Pons (tissue), 1 donor: ENCODE measurements at places on chromosomes 1 and 21.

DNA sequence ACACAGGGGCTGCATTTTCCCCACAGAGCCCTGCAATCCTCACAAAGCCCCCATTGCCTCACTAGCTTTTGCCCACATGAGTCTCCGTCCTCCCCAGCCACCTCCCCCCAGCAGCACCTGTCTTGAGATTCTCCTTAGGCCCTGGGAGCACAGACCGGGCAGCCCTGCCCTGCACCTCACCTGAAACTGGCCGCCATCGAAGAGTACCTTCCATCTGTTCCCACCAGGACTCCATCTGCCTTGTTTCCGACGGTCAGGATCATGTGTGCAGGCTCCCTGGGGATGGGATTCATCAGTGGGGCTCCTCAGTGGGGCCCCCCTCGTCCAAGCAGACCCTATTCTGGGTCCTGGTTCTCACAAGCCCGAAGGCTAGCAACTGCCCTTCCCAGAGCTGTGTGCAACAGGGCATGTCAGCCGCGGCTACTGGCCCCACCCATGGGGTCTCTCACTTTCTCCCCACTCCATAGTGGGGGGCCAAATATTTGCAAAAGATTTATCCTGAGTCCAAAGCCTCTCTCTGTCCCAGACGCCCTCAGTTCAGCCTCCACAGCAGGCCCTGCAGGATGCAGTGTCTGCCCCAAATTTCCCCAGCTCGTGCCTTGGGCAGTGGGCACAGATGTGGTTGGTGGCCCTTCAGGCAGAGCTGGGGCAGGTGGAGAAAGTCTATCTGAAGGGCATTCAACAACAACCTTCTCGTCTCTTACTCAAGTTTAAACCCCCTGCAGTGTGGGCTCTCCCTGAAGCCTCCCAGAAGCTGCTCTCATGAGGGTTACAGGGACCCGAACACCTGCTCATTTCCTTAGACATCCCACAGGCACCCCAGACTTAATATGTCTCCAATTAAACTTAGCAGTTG is 4.8 kb downstream of the PDZK1IP1 start:
- DNase-seq = no peak

GRCh38 chr1:54471588-54471987 is 65.4 kb upstream of the SSBP3 start:
- no peak for DNase-seq

DNA sequence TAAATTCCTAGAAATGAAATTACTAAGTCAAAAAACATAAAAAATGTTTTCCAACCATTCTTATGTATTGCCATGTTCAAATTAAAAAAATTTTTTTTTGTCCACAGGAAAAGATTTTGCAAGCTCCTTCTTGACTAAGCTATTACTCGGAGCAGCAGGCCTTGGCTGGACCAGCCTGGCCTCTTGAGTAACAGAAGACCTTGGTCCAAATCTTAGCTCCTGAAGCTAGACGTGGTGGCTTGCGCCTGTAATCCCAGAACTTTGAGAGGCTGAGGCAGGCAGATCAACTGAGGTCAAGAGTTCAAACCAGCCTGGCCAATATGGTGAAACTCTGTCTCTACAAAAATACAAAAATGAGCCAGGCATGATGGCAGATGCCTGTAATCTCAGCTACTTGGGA is 77.6 kb downstream of the CLSTN1 start:
- DNase-seq = no peak

DNA sequence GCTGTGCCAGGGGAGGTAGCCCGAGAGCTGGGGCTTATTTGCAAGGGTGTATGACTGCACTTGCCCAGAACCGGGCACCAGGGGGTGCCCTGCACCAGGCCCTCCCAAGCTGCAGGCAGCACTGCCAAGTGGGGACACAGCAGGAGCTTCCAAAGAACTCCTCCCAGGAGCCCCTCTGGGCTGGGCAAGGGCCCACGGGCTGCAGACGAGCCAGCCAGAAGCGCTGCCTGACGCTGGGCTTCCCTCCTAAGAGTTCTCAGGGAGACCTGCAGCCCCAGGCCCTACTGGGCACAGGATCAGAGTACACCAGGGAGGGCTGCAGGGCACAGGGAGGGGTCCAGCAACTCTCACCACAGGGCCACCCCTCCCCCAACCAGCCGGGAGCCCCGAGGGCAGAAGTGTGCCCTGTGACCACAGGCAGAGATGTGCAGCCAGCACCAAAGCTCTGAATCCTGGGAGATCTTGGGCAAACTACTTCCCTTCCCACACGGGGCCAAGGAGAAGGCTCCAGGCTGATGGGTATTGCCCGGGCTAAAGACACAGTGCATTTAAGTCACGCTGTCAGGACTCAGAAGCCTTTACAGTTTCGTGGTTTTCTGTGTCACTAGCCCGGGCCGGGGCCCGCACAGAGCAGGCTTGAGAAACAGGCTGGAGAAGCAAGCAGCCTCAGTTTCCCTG is 63.4 kb downstream of the KCNAB2 start:
- DNase-seq = no peak

DNA sequence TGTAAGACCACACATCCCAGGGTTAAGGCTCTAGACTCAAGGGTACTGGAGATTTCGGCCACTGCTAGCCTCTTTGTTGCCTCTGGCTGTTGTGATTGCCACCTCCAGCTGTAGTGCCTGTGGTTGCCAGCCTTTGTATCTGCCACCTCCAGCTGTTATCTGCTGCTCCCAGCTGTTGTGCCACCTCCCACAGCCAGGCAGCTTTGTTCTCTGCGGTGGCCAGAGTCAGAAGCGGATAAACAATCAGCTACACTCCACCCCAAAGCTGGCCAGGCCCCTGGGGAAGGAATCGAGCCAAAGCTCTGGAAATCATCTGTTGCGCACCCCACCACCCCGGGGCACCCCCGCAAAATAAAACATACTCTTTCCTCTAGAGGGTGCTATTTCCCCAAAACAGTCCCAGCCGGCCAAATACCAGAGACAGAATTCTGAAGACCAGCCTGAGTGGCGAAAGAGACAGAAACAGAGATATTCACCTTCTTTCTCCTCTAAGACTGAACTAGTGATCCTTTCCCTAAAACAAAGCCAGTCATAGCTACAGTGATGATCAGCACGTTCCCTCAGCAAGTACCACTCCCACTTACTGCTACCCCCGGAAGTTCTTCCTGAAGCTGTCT is 14.8 kb upstream of the PIGM start:
- DNase-seq = peak; percentile 97

- DNase-seq = peak; percentile 62
These were observed 15.2 kb downstream of the BCAN start for GRCh38 chr1:156656806-156657740.

DNA sequence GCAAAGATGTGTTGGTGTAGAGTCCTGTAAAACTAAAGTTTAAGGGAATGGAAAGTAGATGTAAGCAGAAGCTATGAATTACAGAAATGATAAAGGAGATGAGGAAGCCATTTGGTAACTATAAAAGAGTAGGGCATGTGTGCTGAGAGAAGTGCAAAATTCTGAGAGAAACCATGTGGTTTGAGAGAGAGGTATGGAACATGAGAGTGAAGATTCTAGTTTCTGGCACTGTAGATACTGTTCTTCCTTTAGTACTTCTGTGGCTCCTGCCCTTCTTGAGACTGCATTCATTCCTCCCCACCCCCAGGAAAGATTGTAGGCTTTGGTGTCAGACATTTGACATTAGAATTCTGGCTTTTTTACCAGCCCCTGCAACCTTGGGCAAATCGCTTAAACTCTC is 15.4 kb downstream of the RALGPS2 start:
- no peak for DNase-seq

GRCh38 chr1:225662155-225662554 is 9.2 kb upstream of the ENAH start:
- no peak for DNase-seq

DNA sequence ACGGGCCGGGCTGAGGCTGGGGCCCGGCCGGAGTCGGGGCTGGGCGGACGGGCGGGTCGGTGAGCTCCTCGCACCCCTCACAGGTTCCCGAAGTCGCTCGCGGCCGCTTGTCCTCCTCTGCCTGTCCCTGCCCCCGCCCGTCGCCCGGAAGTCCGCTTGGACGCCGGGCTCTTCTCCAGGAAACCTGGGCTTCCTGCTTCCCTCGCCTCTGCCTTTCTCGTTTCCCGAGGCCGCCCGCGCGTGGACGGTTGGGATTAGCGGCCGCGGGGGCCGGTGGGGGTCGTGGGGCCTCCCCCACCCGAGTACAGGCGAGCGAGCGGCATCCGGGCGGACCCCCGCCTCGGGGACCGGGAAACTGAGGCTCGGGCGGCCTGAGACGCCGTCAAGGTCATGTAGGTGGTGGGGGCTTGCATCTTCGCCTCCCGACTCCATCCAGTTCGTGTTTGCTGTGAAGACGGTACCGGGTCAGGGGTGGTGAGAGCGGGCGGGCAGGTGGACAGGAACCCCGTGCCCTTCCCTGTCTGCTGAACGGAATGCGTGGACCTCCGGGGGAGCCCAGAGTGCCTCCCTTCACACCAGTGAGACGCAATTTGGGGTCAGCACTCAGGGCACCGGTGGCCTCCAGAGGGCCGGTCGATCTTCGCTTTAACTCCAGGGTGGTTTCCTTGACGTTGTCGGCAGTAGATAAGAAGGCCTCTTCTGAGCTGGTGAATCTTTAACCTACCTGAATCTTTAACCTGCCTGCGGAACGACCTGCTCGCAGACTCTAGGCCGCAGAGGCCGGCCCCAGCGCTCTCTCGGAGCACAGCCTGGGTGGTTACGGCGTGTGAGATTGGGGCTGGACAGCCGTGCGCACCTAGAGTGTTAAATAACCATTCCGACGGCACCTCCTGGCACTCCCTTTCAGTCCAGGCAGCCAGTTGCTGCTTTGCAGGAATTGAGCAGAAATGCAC is 686 bp downstream of the ARF1 start:
- no peak for DNase-seq

- DNase-seq = peak; percentile 96
These were observed 8.9 kb downstream of the COL16A1 start for GRCh38 chr1:31694964-31695313.

DNA sequence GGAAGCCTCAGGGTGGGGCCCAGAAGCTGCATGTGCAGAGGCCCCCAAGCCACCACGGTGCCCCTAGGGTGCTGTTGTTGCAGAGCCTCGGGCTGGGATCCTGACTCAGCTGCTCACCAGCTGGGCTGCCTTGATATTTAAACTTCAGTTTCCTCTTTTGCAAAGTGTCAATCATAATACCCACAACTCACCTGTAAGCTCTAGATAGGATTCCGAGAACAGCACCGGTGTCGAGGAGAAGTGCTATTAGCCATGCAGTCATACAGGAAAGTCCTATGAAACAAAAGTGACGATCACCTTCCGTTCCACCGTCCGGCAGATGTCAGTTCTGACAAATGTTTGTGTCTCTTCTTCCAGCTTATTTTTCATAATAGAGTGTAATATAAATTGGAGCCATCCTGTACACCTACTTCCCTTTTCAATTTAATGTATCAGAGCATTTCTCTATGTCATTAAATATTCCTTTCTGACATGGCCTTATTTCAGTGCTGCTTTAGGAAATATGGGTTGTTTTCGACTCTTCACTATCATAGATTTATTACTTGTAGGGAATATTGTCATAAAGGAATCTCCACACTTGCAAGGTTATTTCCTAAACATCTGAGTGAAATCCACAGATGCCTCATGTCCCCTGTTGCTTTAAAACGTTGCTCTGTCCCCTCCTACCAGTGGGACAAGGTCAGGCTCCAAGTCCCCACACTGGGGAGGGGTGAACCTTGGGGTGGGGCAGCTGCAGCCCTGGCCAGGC is 100.8 kb downstream of the SIK1 start:
- no peak for DNase-seq

DNA sequence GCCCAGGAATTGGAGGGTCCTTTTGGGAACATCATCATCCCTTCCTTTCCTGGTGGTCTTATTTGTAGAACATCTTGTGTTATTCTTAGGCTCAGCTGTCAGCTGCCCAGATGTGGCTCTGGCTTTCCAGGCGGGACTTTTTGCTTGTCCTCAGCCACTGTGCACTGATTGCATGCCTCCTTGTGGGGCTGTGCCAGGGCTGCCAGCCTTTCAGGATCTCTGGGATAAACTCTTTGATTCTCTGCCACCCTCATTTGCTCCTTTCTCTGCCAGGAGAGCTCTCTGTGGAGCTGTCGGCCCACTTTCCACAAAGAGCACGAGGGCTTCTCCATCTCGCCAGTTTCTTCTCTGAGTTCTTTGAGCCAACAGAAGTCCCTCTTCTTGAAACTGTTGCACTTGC is 63.1 kb downstream of the PTPRU start:
- DNase-seq = no peak

GRCh38 chr1:74368335-74368734 is 133.1 kb downstream of the TNNI3K start:
- no peak for DNase-seq

DNA sequence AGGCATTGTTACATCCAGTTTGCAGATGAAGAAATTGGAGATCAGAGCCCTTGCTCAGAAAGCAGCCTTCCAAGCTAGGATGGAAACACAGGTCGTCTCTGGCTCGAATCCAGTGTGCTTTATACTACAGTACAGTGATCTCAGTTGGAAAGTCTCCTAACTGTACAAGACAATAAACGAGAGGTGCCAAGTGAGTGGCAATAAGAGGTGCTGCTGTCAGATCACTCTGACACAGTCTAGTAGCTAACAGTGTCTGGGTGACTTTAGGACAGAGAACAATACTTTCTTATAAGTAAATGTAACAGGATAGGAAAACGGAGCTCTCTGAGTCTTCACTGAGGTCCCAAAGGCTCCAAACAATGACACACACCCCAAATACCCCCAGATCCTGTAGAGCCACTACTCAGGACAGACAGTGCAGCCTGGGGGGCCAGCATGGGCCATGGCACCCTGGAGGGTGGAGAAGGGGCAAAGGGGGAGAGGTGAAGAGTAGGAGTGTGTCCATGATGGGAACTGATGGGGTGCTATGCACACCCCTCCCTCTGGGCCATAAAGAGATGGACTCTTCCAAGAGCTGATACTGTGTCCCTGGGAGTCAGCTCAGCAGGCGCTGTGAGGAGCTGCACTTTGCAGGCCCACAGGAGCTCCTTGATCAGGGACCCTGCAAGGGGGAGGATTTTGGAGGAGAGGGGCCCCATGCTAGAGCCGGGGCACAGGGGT is 3.3 kb downstream of the SH3BGR start:
- DNase-seq = peak; percentile 65

DNA sequence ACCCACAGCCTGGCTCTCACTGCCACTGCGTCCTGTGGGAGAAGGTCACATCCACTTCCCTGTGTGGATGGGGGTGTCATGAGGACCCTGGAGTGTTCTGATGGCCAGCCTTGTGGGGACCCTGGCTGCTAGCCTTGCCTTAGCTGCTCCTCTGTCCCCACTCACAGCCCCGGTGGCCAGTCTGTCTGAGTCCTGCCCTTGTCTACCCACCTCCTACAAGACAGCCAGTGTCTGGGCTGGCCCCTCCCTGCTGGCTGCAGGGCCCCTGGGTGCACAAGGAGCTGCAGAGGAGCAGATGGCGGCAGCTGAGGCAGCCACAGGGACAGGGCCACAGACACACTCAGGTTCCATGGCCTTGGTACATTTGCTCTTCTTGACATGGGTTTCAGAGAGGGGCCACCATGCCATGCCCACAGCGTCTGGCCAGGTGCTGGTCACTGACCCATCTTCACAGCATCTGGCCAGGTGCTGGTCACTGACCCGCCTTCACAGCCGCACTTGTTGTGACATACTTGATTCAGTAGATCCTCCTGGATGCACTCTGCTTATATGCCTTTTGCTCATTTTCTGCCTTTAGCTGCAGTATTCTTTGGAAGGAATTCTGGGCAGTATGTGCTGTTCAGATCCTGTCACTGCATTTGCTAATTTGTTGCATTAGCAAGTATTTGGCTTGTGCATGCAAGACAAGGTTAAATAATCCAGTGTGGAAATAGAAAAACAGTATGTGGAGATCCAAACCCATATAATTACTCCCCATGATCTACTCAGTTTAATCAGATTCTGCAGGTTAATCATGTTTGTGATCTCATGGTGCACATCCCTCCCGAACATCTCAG is 157.8 kb downstream of the PCBP3 start:
- DNase-seq = no peak
